ENCODE measurements at places on chromosomes 7 and 10.

DNA sequence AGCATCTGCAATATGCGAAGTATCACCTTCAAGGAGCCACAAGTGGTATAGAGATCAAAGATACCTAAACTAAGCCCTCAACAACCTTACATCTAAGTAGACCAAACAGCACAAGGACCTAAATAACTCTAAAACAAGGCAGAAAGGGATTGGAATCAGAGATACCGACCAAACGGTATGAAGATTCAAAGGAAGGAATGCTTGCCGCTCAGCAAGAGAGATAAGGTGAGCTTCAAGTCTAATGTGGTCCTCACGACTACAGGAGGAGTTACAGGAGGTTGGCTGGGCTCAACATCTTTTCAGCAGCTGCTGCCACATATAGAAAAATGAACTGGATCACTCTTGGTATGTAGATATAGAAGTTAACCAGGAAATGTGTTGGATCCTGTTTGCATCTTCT is 11.6 kb downstream of the ABLIM1 start:
- no peak for DNase-seq

DNA sequence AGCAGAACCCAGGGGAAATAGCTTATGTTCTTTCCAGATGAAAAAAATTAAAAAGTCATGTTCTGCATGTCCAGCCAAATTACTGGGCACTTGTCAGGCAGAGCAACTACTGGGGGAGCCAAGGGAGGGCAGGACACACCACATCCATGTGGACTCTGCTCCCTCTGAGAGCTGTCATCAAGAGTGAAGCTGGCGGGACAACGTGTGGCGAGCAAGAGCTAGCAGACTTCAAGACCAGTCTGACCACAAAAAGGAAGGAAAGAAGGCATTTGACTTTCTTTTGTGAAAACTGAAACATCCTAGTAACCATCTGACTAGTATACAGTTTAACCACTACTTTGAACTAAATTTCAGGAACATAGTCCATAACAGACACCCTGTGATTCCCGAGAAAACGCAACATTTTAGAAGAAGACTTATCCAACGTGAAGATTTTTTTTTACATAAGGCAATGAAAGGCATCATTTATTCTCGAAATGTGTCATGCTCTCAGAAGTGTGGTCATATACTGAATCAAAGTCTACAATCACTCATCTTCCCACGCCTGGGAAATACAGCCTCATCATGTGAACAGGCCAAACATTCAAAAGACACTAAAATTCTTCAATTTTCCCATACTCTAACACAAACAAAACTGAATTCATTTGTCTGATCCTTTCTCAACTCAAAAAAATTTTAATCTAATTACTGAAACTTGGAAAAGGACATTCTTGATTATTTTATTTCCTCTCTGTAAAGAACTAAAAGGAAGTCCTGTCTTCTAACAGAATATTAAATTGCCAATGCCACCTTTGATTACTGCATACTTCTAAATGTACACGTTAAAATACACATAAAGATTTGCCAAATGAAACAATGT is 15.5 kb downstream of the CYTH3 start:
- peak; percentile 31 for DNase-seq

DNA sequence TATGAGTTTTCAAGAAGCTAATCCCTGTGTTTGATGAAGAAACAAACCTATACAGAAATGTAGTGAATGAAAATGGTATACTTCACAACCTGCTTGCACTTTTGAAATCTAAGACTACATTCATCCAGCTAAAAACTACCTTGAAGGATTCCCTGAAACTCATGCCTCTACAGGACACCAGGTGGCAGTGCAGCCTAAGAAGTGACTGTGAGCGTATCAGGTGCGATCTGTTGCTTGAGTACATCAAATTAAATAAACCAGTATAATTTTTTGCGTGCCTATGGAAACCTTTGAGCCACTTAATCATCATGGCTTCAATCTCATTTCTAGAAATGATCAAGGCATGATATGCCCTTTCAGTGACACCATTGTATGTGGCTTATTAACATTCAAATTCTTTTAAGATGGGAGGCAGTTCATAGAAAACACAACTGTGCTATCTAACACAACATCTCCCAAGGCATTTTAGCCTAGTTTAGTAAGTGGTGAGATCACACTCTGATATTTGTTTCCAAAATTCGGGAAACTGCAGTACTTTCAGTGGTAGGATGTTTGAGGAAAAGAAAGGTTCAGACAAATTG is 57.4 kb downstream of the PPP1R17 start:
- peak; percentile 51 for DNase-seq

- DNase-seq = no peak
Measured at GRCh38 chr10:120600871-120601649, 144.0 kb downstream of the PLPP4 start.

GRCh38 chr10:80512031-80512526 is 25.6 kb upstream of the SH2D4B start:
- DNase-seq = no peak

DNA sequence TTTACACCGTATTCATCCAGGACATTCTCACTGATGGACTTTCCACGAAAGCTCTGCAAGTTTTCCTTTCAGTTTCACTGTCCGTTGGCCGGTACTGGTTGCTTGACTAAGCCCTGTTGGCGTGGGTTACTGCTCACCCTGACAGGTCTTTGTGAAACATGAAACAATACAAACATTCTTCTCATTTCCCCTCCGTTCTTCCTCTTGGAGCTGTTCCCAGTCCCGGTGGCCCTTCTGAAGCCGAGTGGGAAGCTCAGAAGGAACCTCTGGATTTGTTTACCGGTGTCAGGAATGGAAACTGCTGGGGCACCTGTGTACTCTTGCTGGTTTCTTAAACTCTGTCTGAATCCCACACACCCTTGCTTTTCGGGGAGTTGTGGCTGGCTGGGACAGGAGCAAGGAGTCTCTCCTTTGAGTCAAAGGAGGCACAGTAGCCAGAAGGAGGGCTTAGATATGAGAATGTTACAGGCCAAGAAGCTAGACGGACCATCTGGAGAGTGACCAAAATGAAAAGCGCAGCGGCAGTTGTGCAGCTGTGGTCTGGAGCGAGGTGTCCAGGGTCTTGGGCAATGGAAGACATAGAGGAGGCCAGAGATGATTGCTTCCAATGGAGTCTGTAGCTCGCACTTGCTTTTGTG is 45.7 kb downstream of the LYZL2 start:
- DNase-seq = no peak

DNA sequence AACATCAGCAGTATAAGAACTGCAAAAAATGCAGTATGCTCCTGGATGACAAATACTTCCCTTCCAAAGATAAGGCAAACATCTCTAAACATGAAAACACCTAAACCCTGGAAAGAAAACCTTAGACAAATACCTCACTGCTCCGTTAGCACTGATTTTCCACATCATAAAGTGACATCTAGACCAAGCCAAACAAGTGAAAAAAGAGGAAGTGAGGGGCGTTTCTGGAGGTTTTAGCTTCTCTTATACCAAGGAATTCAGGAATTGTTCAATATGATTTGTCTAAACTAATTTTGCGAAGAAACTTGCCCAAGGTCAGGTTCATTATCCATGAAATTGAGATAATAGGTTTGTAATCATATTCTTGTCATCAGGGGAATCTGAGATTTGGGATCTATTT is 279.7 kb downstream of the ADRA2A start:
- no peak for DNase-seq

- no peak for DNase-seq
Measured at GRCh38 chr10:89526358-89526757, 9.0 kb downstream of the SLC16A12 start.

DNA sequence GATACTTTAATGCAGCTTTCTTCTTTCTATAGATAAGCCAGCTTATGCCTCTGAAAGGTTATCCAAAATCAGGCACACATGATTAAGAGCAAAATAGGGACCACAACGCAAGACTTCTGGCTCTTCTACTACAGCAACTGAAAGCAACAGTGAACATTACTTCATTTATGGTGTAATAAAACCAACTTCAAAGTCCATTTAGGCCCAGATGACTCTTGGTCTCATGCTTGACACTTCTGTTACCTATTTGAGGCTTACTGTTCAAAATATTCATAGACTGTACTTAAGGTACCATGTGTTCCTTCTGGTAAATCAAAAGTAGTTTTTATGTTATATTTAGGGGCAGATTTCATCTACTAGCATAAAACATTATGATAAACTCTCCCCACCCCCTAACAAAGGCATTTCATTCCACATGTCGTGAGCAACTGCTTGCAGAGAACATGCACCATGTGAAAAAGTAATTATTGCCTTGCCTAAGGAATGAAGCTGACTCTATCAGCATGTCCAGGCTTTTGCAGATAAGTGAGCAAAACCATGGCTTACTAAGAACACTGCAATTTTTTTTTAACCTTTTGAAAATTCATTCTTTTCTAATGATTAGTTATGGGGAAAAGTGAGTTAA is 154.9 kb upstream of the ITGB1 start:
- no peak for DNase-seq

- no peak for DNase-seq
Measured at GRCh38 chr10:35004651-35005050, 85.5 kb downstream of the CUL2 start.

DNA sequence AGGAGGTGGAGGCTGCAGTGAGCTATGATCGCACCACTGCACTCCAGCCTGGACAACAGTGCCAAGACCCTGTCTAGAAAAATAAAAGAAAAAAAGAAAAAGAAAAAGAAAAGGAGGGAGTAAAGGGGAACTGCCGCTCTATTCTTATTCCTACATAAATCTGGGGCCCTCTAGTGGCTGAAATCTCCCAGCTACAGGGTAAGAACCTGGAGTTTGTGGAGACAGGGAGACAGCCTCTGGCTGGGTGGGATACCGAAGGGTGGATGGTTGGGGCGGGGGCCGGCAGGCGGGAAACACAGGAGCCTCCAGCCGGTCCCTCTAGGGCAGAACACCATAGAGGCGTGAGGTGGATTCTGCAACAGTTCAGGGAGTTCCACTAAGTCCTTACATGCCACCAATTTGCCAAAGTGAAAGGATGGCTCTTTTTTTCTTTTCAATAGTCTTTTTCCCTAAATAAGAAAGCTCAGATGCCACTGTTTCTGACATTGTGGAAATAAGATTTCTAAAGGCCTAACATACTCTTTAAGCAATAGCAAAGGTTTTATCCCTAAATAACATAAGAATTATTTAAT is 117.3 kb downstream of the SVIL start:
- no peak for DNase-seq

GRCh38 chr10:47409171-47409865 is 25.2 kb upstream of the ZNF488 start:
- DNase-seq = no peak

DNA sequence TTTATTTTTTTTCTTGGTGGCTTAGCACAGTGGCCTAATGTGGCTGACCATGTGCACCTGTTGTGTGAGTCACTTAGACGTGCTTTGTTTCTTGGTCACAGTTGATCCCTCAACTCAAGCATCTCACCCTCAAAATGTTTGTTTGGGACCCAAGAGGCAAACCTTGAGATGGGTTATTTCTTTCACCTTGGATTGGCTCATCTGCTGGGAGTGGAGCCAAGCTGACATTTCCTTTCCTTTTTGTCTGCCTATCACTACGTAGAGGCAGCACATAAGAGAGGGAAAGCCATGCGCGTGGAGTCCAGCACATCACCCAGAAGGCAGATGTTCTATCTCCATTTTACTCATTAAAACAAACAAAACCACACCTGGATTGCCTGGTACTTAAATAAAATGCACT is 6.4 kb upstream of the PRKCQ start:
- DNase-seq = no peak

DNA sequence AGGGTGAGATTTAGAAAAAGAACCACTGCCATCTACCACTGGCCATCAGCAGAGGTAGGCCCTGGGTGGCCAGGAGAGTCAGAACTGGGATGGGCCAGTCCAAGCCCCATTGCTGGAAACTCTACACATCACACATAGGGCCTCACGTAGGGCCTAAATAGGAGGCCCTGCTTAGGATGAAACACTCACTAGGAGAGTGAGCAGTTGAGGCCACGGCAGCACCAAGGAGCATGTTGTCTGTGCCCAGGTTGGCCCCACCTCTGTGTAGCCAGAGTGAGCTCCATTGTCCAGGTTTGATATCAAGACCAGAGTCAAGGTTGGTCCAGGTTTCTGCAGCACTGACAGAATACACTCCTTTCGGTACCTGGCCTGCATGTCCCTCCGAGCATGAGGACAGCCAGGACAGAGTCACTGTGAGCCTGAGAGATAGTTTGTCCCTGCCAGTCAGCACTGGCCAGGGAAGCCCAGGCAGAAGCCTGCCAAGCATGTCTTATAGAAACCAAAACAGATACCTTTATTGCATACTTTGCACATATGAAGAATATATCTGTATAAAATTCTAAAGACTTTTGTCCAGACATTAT is 77.9 kb upstream of the CAMK2B start:
- DNase-seq = no peak

- DNase-seq = no peak
Measured at GRCh38 chr10:71711052-71711623, 8.4 kb downstream of the C10orf105 start.

DNA sequence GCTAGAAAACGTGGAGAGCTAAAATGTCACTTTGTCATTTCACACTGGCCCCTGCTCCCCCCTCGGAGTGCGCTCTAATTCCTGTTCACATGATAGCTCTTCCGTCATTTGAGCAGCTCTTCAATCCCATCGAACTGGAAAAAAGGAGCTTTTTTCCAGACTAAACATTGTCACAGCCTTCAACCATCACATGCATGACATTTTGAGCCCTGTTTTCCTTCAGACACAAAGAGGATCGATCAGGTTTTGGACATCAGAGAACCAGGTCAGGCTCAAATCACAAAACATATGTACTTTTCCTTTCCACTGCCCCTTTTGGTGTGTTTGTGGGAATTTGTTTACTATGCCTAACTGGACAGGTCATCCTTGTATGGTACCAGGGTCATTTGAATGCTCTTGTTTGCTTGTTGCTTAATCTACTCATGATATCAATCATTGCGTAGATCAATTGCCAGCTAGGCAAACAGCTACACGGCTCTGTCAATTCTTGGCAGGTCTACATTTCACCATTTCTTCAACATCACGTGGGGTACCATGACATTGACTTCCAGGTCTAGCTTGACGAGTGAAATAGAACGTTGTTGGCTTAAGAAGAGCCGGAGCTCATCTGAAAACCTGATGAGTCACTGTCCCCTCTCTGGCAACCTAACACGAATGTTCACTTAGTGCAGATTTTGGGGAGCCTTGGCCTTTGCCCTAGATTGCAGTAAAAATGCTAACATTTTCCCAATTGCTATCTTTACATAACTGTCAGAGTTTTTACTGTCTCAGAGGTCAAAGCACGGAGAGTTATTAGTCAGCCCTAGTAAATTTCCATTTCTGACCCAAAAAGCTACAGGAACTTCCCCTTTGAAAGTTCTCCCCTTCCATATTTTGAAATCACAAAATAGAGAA is 87.3 kb downstream of the LYZL2 start:
- no peak for DNase-seq

DNA sequence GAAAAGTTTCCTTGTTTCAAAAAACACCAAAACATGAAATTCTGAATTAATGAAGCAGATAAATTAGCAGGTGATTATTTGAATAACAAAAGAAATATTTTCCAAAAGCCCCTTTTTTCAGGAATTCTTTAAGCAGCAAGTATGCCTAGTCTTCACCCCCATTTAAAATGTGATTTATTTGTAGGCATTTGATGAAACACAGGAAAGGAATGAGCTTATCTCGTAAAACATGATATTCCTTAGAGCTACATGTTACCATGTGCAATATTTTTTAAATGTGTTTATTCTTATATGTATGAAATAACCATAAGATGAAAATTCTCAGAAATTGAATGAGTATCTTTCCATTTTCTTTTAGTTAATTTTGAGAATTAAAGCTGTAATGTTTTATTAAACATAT is 106.1 kb downstream of the CHN2 start:
- DNase-seq = no peak

GRCh38 chr10:101972761-101973160 is 83.2 kb downstream of the ARMH3 start:
- no peak for DNase-seq

Data from stimulated activated CD4-positive, alpha-beta T cell treated with anti-CD3 and anti-CD28 coated beads, Interleukin-1b, Interleukin-23, amount 100 ng/mL, for 48 hours (primary cell).